Sciatic nerve (tissue), 2 donors: ENCODE measurements at places on chromosomes 1 and 21. TPM values are rescaled to one million over a fixed set of nuclear protein-coding genes. Genes with fewer than 3 reads are reported as not detected.

GPR137B gene
- total RNA-seq, result 91.6 TPM

- DNase-seq, result no peak
These were observed 49.2 kb upstream of the PAX7 start for GRCh38 chr1:18581420-18581880.

HTR6 gene
- total RNA-seq, result not detected

- DNase-seq, result no peak
These were observed 155.0 kb upstream of the BEND5 start for GRCh38 chr1:48931506-48932192.

GRCh38 chr1:31447210-31447609 lies 34.2 kb downstream of the SERINC2 start:
- DNase-seq, result no peak

DNA sequence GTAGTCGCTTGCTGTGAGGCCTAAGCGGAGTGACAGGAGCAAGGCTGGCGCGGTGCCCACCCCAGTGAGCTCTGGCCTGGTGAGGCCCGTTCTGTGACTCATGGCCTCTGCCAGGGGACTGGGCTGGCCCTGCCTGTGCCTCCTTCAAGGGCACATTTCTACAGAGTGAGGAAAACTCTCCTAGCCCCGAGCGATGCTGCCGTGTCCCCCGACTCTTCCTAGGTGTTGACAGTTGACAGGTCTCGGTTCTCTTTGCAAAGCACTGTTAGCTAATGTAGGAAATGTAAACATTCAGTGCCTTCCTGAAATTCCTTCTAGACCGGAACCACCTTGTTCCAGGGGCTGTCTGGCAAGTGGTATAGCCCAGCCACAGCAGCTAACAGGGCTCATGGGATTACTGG lies 43.9 kb downstream of the ABCG1 start:
- peak; percentile 73 for DNase-seq

GRCh38 chr1:82258887-82259286 lies 458.2 kb downstream of the ADGRL2 start:
- DNase-seq, result no peak

JAM2 gene
- 78.1 TPM for total RNA-seq

NPHS2 gene
- not detected for total RNA-seq

- no peak for DNase-seq
These were observed 239.7 kb upstream of the PLD5 start for GRCh38 chr1:242764161-242764560.

DNA sequence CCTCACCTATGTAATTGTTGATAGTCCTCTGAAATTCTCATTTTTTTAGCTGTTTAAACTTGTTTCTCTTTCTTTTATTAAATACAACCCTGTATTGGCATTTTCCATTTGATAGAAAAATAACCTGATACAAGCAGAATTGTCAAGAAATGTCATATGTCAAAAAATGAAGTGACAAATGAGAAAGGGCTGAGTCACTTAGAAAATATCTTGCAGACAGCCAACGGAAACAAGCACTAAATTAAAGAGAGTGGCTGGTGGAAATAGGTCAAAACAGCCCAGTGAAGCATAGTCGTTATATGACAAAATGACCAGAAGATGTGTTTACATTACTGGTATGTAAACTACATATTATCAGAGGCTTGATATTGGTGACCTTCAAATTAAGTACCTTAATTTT lies 484.4 kb downstream of the PLA2G4A start:
- DNase-seq, result no peak

DNA sequence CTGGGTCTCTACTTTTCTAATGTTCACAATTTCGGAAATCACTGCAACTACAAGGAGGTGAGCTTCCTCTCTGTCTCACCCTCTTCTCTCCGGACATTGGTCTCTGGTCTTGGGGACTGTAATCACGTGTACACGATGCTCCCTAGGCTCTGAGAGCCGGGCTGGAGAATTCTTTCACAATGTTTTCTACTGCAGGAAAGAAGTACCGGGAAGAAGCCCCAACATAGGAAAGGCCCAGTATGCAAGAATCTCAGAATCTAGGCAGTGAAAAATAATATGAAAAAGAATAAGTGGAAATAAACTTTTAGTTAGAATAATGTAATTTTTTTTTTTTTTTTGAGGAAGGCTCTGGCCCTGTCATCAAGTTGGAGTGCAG lies 13.5 kb upstream of the HJV start:
- DNase-seq, result no peak

DNA sequence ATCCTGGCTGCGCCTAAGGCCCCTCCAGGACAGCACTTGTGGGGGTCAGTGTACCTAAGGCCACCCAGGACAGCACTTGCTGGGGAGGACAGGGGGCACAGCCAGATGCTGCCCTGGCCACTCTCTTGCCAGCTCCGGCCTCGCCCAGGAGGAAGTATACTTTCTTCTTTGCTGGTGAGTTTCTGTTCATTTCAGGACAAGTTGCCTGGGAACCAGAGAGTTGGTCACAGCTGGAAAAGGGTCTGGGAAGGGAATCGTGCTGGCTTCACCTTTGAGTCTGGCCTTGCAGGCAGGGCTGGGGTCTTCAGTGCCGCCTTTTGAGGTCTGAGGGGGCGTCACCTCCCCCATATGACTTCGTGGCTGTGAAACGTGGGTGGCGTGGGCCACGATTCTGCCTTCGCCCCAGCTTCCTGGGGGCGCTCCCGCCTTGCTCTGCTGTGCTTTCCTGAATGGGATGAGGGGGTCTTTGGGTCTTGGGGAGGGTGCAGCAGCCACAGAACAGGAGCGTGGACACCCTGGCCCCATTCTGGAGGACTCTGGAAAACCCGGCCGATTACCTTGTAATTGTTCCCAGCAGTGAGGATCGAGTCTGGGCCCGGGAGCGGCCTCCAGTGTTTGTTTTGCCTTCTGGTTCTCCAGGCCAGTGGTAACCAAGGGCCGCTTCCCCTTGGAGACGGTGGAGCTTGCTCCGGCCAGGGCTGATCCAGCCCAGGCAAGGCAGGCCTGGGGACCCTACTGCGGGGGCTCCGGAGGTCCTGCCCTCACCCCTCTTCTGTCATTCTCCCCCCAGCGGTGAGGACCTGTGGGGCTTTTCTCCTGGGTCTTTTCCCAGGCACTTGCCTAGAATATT lies 45.9 kb downstream of the SPSB1 start:
- DNase-seq, result no peak

DNA sequence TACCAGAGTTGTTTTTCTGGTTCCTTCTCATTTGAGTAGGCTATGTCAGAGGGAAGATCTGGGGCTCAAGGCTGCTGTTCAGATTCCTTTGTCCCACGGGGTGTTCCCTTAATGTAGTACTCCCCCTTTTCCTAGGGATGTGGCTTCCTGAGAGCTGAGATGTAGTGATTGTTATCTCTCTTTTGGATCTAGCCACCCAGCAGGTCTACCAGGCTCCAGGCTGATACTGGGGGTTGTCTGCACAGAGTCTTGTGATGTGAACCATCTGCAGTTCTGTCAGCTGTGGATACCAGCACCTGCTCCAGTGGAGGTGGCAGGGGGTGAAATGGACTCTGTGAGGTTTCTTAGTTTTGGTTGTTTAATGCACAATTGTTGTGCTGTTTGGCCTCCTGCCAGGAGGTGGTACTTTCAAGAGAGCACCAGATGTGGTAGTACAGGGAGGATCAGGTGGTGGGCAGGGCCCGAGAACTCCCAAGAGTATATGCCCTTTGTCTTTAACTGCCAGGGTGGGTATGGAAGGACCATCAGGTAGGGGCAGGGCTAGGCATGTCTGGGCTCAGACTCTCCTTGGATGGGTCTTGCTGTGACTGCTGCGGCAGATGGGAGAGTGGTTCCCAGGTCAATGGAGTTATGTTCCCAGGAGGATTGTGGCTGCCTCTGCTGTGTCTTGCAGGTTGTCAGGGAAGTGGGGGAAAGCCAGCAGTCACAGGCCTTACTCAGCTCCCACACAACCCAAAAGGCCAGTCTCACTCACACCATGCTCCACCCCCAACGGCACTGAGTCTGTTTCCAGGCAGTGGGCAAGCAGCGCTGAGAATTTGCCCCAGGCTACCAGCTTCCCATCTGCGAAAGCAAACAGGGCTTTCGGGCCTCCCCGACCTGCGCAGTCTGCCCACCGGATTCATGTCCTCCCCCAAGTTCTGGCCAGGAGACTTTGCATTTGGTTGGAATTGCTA lies 64.2 kb downstream of the SERINC2 start:
- no peak for DNase-seq

THRAP3 gene
- total RNA-seq, result 101 TPM

DNA sequence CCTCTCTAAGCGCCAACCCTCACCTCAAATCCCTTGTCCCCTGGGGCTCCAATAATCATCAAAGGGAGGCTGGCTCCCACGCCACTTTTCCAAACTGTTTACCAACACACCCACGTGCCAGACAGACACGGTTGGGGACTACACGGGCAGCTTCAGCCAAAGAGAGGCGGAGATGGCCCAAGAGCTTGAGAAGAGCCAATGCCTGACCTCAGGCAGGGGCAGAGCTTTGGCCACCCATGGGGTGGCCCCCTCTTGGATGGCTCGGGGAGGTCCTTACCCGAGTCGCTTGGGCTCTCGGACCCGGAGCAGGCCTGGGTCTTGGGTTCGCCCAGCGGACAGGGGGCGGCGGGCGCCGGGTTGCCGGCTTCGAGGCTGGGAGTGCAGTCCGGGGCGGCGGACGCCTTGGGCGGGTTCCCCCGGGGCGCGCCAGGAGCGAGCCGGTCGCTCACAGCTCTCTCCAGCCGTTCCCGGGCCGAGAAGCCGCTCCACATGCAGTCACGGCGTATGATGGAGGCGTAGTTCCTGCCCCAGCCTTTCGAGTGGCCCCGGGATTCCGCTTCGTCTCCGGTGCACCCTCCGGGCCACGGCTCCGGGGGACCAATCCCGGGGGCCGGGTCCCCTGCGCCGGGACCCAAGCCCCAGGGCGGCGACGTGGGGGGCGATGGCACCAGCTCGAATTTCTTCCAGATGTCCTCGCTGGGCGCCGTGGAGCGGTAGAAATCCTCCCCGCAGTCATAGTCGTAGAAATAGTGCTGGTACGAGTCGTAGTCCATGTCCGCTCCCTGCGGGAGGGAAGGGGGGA lies 854 bp downstream of the MYCL start:
- DNase-seq, result peak; percentile 58

- DNase-seq, result peak; percentile 54
These were observed 16.9 kb upstream of the COL18A1 start for GRCh38 chr21:45388011-45388521.

CD48 gene
- 6.8 TPM for total RNA-seq

DNA sequence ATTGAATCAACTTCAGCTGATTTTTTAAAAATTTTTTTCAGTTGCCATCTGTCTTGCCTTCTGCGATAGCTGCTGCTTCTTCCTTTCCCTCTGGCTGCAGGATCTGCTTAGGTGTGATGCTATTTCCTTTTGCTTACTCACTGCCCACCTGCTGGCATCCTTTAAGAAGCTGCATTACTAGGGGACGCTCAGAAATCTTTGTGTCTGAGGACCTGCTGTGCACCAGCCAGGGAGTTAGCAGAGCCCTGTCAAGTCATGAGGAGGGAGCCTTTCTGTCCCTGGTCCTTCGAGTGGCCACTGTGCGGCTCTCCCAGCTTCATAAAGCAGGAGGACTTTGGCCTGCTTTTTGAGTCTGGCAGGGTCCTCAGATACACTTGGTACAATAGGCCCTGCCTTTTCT lies 327.8 kb downstream of the USH2A start:
- DNase-seq, result no peak

C4BPB gene
- 1.8 TPM for total RNA-seq

KLF17 gene
- not detected for total RNA-seq

GBP4 gene
- 19.4 TPM for total RNA-seq

DNA sequence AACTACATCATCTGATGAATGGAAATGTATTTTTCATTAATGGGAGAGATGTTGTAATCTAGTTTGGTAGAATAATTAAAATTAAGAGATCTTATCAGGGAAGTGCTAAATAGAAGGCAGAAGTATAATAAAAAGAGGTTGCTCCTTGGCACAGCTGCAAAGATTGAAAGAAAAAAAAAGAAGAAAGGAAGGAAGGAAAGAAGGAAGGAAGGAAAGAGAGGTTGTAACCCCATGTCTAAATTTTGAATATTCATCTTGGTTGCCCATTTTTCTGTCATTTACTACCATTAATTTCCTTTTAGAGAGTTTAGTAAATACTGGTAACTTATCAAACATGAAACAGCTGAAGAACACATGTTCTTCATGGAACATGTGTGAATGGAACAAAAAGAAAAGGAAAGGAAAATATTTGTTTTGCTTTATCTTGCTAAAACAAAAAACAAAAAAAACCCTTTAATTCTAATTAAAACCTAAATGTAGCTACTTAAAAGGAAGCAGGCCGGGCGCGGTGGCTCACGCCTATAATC lies 10.5 kb upstream of the MDM4 start:
- no peak for DNase-seq

DNA sequence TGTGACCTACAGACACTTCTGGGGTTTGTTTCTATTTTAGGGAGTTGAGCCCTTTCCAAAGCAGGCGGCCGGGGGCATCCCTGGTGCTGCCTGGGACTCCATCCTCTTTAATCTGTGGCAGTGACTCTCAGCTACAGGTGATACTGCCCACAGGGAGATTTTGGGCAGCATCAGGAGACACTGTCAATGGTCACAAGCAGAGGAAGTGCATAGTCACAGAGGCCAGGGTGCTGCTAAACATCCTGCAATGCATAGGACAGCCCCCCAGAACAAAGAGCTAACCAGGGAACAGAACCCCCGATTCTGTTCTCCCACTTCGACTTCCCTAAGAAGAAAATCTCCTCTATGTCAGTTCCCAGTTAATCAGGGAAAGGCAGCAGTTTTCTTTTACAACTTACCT lies 66.2 kb downstream of the TEX35 start:
- DNase-seq, result no peak

SPRR2B gene
- not detected for total RNA-seq

EVA1B gene
- 36.4 TPM for total RNA-seq

GRCh38 chr1:234331507-234331906 lies 41.7 kb upstream of the COA6 start:
- no peak for DNase-seq

FAAH gene
- total RNA-seq, result 34.4 TPM

DHDDS gene
- total RNA-seq, result 42.2 TPM

LYSMD1 gene
- 10.6 TPM for total RNA-seq

- no peak for DNase-seq
These were observed 3.4 kb upstream of the KRTAP10-5 start for GRCh38 chr21:44583800-44584147.

ETNK2 gene
- total RNA-seq, result 13.7 TPM

LCE1A gene
- not detected for total RNA-seq
